ENCODE measurements at places on chromosomes 1 and 21.

GRCh38 chr21:31078796-31079195 is 40.5 kb upstream of the KRTAP19-8 start:
- peak; percentile 93 for ATAC-seq
- no peaks in the 10 kb centered on the region for H3K36me3 ChIP-seq
- H3K4me3 ChIP-seq = no peak overlapping the region
- peaks cover 12% of the 10 kb centered on the region for H3K27me3 ChIP-seq

DNA sequence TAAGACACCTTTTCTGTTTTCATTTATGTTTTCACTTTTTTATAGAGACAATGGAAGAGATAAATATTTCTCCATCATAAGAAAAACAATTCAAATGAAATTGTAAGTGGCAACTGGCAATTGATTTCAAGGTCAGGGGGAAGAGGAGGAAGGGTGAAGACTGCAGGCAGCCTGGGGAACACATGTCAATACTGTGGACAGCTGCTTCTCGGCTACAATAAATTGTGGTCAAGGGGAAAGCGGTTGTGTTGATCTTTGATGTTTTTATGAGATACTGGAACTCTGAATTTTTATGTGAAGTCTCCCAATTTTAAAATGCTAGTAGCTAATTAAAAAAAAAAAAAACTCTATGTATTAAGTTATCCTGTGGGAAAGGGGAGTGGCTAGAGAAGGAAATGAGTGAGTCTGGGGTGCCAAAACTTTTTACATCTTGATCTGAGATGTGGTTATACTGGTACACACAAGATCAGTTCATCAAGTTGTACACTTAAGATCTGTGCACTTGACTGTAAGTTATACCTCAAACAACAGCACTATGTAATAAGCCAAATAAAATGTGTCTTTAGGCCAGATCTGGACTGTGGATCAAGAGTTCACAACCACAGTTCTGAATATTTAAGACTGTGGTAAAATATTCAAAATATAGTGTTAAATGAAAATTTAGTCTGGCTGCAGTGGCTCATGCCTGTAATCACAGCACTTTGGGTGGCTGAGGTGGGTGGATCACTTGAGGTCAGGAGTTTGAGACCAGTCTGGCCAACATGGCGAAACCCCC is 18.0 kb downstream of the SSX2IP start:
- H3K4me3 ChIP-seq = no peak overlapping the region
- H3K4me1 ChIP-seq = no peaks in the 10 kb centered on the region
- no peaks in the 10 kb centered on the region for H3K27me3 ChIP-seq
- peak overlapping the region; percentile 42 for H3K27ac ChIP-seq
- peaks cover 5% of the 10 kb centered on the region for H3K36me3 ChIP-seq

GRCh38 chr1:162272419-162272818 is 104.2 kb downstream of the SPATA46 start:
- no peak for ATAC-seq
- no peaks in the 10 kb centered on the region for H3K4me1 ChIP-seq

DNA sequence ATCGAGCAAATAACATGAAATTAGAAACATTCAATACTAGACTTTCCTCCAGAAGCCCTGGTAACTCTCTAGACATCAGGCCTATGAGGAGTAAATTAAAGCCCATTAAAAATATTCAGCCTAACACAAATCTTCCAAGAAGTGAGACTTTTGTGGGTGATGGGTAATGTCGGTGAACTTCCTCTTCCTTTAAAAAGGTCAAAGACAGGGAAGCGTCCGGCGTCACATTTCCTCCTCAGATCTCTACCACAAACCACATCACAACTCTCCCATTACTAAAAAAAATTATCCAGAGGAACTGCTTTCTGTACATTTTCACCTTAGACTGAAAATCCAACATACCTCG is 1.4 kb downstream of the EIF4G3 start:
- no peaks in the 10 kb centered on the region for H3K27me3 ChIP-seq
- peak overlapping the region; percentile 81 for H3K4me3 ChIP-seq
- ATAC-seq = no peak

- H3K4me3 ChIP-seq = no peak overlapping the region
- no peaks in the 10 kb centered on the region for H3K27me3 ChIP-seq
- ATAC-seq = no peak
Measured at GRCh38 chr1:164886101-164886500, 327.1 kb downstream of the PBX1 start.

- no peak for ATAC-seq
- H3K36me3 ChIP-seq = no peaks in the 10 kb centered on the region
- H3K4me3 ChIP-seq = no peak overlapping the region
- H3K27me3 ChIP-seq = peaks cover 17% of the 10 kb centered on the region
- no peak overlapping the region for H3K27ac ChIP-seq
Measured at GRCh38 chr1:10824821-10825540, 28.5 kb upstream of the CASZ1 start.

DNA sequence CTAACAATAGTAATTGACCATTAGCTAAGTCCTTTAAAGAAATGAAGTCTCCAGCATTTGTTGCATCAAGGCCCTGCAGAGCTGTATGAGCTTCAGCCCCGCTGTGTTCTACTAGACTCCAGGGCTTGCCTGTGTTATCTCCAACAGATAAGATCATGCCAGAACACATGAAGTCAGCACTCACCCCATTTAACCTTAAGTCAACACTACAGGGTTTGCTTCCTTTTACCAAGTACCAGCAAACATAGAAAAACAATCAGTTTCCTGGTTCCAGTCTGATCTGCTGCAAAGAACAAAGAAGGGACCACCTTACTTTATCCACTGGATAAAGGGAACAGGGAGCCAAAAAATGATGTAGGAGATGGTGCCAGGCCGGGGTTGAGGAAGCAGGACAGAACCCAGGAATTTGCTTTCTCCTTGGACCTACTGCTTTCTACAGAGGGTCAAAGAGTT is 41.3 kb upstream of the ENAH start:
- ATAC-seq = no peak
- no peaks in the 10 kb centered on the region for H3K36me3 ChIP-seq
- peaks cover 9% of the 10 kb centered on the region for H3K27me3 ChIP-seq
- no peak overlapping the region for H3K4me3 ChIP-seq
- no peak overlapping the region for H3K27ac ChIP-seq

- H3K27me3 ChIP-seq = peaks cover 8% of the 10 kb centered on the region
- no peak overlapping the region for H3K27ac ChIP-seq
- no peak for ATAC-seq
- H3K36me3 ChIP-seq = no peaks in the 10 kb centered on the region
- H3K4me1 ChIP-seq = no peaks in the 10 kb centered on the region
Measured at GRCh38 chr1:181778640-181779260, 282.8 kb downstream of the ZNF648 start.

DNA sequence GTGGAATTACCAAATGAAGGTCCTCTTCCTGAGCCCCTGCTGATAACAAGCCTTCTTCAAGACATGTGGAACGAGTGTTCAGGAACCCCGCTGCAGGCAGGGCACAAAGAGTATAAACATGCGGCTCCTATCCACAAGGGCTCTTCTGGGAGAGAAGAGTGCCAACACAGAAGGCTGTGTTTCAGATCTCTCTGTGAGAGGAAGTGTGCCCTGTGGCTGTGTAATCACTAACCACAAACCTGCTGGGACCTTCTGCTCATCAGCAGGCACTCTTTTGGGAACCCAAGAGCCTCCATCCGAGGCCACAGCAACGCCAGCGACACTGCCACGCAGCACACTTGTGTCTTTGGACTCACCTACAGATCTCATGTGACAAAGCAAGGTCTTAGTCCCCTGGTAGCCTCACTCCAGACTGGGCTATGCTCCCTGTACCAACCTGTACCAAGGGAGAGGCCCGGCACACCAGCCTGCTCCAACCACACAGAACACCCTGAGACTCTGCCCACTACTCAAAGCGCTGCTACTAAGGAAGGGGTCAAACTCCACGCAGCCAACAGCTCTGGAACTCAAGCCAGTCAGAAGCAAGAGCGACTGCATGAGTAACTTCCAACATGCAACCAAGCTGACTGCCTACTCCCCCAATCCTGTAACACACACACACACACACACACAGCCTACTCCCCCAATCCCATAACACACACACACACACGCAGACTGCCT is 7.8 kb downstream of the PTTG1IP start:
- H3K36me3 ChIP-seq = peaks cover 72% of the 10 kb centered on the region
- ATAC-seq = peak; percentile 74
- no peaks in the 10 kb centered on the region for H3K27me3 ChIP-seq
- H3K27ac ChIP-seq = peak overlapping the region; percentile 94
- H3K4me3 ChIP-seq = peak overlapping the region; percentile 94

DNA sequence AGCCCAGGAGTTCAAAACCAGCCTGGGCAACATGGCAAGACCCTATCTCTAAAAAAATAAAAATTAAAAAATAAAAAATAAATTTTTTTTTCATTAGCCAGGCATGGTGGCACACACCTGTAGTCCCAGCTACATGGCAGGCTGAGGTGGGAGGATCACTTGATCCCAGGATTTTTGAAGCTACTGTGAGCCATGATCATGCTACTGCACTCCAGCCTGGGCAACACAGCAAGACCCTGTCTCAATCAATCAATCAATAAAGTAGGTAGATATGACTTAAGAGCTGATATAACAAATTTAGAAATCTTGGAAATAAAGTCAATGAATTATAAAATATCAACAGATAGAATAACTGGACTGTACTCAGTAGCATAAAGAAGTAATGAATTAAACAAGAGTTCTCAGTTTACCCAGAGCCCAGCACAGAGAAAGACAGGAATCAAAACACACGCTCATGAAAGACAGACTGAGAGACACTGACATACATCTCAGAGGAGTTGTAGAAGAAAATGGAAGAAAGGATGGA is 69.7 kb downstream of the LRRC8C start:
- ATAC-seq = no peak
- no peaks in the 10 kb centered on the region for H3K27me3 ChIP-seq
- H3K27ac ChIP-seq = peak overlapping the region; percentile 52
- H3K36me3 ChIP-seq = peaks cover 92% of the 10 kb centered on the region
- H3K4me3 ChIP-seq = no peak overlapping the region
- peaks cover 38% of the 10 kb centered on the region for H3K4me1 ChIP-seq

DNA sequence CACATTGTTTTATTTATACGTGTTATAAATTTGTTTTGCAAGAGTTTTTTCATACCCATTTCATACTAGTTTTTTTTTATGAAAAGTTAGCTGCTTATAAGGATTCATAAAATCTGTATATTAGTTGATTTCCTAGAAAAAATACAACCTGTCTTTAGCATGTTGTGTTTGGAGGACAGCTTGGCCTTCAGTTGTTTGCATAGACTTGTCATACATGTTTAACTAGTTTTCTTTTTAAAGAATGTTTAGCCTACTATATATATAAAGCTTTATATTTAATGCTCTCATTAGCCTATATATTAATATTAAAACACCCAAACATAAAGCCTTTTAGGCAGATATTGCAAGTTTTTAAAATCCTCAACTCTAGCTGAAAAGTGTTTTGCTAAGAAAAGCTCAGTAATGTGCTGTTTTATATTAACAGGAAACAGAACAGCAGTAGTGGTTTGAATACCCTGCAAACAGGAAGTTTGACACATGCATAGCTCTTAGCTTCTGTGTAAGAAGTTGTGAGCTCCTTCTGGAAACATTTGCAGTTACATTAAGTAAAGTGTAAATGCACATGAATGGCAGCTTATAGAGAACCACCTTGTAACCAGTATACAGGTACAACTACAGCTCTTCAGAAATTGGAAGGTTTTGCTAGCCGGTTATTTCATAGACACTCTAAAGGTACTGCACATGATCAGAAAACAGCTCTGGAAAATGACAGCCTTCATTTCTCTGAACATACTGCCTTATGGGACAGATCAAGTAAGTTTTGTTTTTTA is at the start of gene PRKACB:
Gene PRKACB, plus strand, starts transcription at position 476 of the 770 bp plus-strand sequence. Its CDS starts 91 bp downstream, at position 567.
- peak within 1 kb of the TSS; percentile 82 for H3K4me3 ChIP-seq
- H3K27me3 ChIP-seq = no peaks in the 10 kb centered on the region
- peak; percentile 89 for ATAC-seq

- H3K27me3 ChIP-seq = peaks cover 25% of the 10 kb centered on the region
- ATAC-seq = no peak
- H3K4me3 ChIP-seq = no peak overlapping the region
- no peaks in the 10 kb centered on the region for H3K4me1 ChIP-seq
- no peak overlapping the region for H3K27ac ChIP-seq
Measured at GRCh38 chr1:162930532-162930931, 69.6 kb upstream of the CCDC190 start.

GRCh38 chr1:210686841-210687240 is 358.1 kb downstream of the HHAT start:
- H3K4me3 ChIP-seq = no peak overlapping the region
- no peaks in the 10 kb centered on the region for H3K27me3 ChIP-seq
- ATAC-seq = no peak
- no peaks in the 10 kb centered on the region for H3K4me1 ChIP-seq

- no peak overlapping the region for H3K27ac ChIP-seq
- ATAC-seq = no peak
- H3K27me3 ChIP-seq = peaks cover 15% of the 10 kb centered on the region
- no peak overlapping the region for H3K4me3 ChIP-seq
- no peaks in the 10 kb centered on the region for H3K36me3 ChIP-seq
Measured at GRCh38 chr1:42114229-42114628, 39.0 kb upstream of the GUCA2B start.

GRCh38 chr1:210483821-210484220 is 155.1 kb downstream of the HHAT start:
- no peak overlapping the region for H3K27ac ChIP-seq
- no peak overlapping the region for H3K4me3 ChIP-seq
- no peaks in the 10 kb centered on the region for H3K27me3 ChIP-seq
- ATAC-seq = no peak

DNA sequence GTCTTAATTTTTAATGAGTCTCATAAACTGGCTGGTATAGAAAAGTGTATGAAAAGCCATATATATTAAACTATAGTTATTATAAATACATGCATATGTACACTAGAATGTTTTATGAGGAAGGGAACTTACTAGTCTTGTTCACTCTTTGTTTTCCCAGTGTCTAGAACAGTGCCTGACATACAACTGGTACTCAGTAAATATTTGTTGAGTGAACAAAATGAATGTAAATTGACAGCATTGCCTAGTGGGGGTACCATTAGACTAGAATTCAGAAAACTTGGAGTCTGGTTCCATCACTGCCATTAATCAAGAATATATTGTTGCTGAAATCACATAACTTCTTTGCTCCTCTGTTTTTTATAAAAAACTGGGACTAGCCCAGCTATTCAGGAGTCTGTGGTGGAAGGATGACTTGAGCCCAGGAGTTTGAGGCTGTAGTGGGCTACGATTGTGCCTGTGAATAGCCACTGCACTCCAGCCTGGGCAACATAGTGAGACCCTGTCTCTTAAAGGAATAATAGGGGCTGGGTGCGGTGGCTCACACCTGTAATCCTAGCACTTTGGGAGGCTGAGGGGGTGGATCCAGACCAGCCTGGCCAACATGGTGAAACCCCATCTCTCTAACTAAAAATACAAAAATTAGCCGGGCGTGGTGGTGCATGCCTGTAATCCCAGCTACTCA is 51.1 kb downstream of the NFIA start:
- ATAC-seq = no peak
- H3K4me3 ChIP-seq = no peak overlapping the region
- H3K4me1 ChIP-seq = peaks cover 5% of the 10 kb centered on the region
